Stimulated activated CD8-positive, alpha-beta memory T cell treated with anti-CD3 and anti-CD28 coated beads, Interleukin-7, amount 100 ng/mL, for 48 hours (primary cell): ENCODE measurements at places on chromosomes 4 and X.

DNA sequence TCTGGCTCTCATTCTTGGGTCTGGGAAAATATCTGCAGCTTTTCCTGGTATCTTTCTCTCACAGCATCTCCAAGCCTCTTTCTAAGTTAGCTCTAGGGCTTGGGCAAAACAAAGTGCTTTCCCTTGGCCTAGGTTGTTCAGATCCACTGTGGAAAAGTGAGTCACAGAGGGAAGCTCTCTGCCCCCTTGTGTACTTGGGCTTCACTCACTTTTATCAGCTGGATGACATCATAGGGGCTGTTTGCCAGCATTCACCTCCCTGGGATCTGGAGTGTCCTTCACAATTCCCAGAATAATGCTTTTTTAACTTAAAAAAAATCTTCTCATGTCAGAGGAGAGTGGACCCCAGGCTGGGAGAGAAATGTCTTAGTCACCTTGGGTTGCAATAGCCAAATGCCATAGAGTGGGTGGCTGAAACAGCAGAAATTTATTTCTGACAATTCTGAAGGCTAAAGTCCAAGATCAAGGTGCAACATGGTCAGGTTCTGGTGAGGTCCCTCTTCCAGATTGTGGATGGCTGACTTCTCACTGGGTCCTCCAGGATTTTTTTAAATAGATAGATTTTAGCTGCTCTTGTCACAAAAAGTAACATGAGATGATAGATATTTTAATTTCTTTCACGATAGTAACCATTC is 247.8 kb downstream of the SH2D1A start:
- no peak for DNase-seq

DNA sequence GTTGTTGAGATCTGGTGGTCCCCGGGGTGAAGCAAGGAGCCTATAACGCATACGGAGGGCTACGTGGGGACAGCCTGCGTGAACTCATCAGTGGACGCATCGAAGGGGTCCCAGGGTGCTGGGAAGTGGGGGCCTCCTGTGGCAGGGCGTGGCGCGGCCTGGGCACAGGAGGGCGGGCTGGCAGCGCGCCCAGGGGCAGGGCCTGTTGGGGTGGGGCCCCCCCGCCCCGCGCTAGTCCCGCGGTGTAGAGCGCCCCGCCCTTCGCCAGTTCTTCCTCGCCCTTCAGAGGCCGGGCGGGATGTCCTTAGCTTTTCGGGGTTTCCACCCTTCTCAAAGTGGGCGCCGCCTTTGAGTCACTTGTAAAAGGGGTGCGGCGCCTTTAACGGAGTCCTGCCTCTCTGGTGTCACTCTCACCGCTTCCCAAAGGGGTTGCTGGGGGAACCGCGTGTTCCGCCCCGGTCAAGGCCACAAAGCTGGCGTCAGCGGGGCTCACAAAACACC is 632 bp downstream of the PLP2 start:
- peak; percentile 71 for DNase-seq

DNA sequence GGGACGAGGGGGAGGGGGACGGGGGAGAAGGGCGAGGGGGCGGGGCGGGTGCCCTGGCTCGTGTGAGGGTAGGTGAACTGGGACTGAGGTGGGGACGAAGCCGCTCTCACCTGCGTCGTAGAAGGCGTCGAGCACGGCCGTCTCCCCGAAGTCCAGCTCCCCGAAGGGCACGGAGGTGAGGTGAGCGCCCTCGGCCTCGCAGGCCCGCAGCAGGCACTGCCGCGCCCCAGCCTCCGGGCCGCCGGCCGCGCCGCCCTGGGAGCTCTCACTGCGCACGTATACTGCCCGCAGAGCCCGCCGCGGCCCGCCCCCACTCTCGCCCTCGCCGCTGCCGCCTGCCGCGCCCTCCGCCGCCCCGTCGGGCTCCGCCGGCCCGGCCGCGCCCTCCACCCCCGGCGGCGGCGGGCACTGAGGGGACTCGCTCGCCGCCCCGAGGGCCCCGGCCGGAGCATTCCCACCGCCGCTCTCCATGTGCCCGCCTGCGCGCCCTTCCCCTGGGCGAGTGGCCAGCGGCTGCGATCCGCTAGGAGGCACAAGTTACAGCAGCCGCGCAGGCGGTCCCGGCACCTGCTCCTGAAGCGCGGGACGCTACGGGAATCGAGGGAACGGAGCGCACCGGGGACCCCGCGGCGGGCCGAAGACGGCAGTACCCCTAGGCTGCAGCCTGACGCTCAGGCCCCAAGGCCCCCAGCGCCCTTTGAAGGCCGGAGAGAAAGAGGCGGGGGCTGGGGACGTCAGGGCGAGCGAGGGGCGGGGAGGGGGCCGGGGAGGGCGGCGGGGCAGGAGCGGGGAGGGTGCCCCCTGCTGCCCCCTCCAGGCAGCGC is at the start of gene MAP3K15:
Gene MAP3K15 (minus strand): TSS at position 718 of the 824 bp plus-strand sequence. CDS start 247 bp downstream, at position 471.
- no peak for DNase-seq

DNA sequence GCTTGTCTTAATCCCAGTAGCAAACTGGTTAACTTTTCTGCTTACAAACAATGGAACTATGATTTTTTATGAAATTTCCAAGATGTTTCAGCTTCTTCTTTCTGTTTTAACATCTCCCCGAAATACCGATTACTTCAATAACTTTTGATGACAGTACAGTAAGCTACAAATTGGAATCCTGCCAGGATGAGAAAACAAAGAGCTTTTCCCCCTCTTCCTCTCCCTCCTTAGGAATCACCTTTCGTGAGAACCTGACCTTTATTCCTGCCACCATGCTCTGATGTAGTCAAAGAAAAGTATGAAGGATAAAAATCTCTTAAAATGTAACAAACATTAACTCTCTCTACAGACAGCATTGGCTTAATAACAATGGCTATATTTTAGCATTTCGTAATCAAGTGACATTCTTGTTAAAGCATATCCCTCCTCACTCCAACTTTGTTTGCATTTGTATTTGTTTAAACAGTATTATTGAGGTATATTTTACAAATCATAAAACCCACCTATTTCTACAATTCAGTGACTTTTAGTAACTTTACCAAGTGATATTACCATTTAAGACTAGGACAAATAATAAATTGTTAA is 148.7 kb upstream of the NAP1L5 start:
- DNase-seq = no peak

DNA sequence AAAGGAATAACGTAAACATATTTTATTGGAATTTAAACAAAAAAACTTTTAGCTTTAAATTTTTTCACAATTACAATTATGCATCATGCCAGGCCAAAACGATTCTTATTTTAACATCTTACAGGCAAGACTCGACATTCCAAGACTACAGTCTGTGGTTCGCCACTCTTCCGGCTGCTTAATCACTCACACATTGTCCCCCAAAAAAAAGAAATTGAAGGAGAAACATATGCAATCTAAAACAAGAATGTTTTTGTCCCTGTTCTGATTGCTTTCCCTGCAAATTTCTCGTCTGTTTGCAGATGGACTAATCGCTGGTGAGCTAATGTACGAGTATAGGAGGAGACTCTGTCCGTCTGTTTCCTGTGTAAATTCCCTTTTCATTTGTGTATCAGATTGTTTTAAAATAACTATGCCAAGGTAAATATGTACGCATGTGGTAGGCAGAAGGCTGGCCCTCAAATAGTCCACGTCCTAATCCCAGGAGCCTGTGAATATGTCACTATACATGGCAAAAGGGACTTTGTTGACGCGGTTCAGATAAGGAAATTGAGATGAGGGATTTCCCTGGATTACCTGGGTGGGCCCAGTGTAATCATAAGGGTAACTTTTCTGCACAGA is 37.7 kb upstream of the MTNR1A start:
- DNase-seq = no peak

GRCh38 chr4:123399627-123400358 is 3.2 kb downstream of the SPRY1 start:
- no peak for DNase-seq

- DNase-seq = no peak
Measured at GRCh38 chr4:13476915-13477314, 7.2 kb downstream of the RAB28 start.

GRCh38 chr4:102342404-102343074 is 2.7 kb downstream of the SLC39A8 start:
- DNase-seq = no peak

GRCh38 chr4:105135785-105136184 is 10.9 kb upstream of the TET2 start:
- no peak for DNase-seq

GRCh38 chr4:174214101-174214878 is 69.2 kb downstream of the FBXO8 start:
- no peak for DNase-seq

DNA sequence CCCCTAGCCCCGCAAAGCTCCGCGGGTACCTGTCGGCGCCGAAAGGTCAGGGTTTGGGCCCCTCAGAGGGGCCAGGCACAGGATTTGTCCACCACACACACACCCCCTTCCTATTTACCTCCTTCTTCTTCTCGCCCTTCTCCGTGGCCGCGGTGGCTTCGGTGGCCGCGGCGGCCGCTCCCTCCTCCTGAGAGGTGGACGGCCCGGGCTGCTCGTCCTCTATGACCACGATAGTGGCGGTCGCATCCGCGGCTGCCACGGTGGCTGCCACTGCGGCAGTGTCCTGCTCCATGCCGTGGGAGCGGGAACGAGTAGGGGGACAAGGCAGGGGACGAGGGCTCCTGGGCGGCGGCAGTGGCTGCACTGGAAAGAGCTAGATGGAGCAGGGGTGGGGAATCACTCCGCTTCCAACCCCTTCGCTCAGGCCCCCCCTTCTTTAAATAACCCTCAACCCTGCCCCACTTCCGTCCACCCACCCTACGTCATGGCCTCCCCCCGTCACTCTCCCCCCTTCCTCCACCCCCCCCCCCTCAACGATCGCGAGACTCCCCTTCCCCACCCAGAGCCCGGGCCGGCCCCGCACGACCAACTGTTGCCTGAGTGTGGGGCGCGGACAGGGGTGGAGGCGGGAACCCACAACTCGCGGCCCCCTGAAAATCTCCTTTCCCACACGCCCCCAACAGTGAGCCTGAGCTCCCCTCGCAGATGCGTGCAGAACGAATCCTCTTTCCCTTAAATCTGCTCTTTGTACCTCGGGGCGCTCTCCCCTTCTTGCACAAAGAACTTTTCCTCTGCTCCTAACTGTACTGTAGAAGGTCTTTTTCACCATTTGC is at the start of gene SMARCA1:
Gene SMARCA1 (minus strand): TSS at position 412 of the 833 bp plus-strand sequence. CDS start 120 bp downstream, at position 292.
- no peak for DNase-seq

- no peak for DNase-seq
Measured at GRCh38 chrX:15468036-15468435, 25.1 kb downstream of the PIR start.

GRCh38 chr4:148704291-148704690 is 262.1 kb upstream of the NR3C2 start:
- no peak for DNase-seq

GRCh38 chr4:124939908-124940307 is 227.4 kb upstream of the ANKRD50 start:
- DNase-seq = no peak

GRCh38 chr4:157882901-157883300 is 289.9 kb downstream of the GASK1B start:
- no peak for DNase-seq

DNA sequence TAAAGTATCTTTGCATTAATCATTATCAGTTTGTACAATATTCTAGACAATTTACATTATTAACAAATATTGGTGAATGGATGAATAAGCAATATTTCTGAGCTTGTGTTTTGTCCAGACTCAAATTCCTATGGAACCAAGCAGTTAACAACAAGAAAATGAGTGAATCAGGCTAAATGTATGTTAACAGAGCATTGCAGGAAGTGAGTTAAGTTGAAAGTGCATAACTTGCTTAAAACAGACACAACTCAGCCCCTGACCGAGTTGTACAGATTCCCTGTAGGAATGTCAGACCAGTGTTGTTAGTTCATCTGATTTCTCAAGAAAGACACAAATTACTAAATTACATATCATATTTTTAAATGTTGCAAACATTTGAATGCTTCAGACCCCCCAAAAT is 23.7 kb upstream of the CSN1S1 start:
- no peak for DNase-seq

DNA sequence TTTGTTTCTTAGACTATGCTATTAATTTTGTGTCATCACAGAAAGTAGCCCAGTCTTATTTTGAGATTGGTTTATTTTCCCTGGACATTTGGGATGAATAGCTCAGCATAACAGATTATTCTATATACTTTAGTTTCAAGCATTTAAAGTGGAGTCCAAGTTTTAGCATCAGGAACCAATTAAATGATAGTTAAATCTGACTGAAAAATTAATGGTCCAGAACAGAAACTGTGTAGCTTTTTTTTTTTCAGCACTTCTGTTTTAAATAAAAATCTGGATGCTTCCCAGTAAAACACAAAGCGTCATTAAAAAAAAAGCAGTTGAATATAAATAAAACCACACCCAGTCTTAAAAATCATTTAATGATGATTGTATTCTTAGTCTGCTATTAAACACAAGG is 59.4 kb upstream of the PITX2 start:
- DNase-seq = no peak

DNA sequence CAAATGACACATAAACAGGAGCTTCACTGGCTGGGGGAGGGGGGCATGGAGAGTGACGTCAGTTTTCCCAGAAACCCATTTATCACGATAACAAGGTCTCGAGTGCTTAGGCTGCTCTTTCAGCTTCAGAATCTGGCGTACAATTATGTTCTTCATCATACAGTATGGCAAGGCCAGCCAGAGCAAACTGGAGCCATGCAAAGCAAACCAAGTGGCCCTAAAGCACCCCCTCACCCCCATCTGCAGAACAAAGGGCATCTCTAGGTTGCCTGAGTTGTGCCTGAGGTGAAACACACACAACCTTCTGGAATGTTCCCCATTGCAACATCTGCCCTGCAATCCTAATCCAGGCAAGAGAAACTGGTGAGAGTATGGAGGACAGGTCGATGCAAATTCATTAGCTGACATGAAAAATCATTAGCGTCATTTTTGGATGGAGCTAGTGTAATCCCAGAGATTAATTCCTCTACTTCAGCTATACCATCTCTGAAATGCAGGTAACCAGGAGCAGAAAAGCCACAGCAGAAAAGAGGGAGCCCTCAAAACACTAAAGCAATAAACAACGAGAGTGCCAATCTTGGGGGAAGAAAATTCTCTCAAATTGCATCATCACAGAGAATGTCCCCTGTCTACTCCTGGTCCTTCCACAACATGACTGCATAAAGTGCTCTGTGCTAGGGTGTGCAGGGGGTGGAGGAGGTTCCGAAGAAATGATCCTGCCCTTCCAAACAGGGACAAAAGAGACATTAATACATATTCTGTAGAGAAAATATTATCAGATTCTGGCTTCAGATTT is 1.8 kb downstream of the SEPTIN6 start:
- peak; percentile 51 for DNase-seq

DNA sequence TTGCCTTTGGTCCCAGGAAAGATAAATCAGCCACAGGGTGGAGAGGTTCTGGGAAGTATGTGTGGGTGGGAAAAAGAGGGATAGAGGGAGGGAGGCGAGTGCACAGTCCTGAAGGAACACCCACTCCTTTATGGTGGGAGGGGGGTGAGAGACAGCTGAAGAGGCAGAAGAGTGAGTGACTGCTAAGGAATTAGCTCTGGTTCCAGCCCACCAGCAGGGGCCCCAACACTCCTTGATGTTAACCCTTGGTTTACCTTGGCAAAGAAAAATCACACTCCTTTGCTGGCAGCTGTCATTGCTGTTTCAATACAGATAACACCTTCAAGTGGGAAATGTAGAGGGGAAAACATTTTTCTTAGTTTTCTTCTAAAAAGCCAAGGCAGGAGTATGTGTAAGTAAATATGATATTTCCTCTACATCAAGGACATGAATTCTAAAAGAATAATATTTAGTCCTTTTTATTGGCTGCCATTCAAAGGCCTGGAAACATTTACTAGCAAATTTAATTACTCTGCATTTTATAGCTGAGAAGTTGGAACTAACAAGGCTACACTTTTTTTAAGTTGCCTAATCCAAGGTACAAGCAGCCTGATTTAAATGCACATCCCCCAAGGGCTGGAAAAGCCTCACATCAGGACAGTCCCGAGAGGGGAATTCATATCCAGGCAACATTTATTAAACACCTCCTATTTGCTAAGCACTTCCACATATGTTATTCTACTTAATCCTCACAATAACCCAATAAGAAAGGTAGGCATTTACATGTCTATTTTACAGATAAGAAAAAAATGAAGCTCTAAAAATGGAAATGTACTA is 81.7 kb downstream of the HS6ST2 start:
- DNase-seq = no peak
